ENCODE measurements at places on chromosomes 7 and 10.
A peak's percentile ranks its signal among the peaks of the same experiment; 100 is the strongest.

DNA sequence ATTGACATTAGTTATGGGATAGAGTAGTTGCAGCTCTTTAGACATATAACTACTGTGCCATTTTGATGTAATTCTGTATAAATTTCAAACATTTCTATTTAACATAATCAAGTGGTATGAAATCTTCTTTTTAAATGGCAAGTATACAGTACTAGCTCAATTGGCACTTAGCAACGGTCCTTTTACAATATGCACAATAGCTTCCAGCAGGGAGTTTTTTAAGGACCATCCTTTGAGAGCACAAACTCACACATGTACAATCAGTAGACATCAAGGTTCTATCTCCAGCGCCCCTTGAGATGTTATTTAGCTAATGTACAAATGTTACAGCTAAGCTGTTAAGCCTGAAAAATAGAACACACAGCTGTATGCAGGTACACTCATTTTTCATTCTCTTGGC, 480.7 kb downstream of the TFEC start:
- DNase-seq, result no peak

DNA sequence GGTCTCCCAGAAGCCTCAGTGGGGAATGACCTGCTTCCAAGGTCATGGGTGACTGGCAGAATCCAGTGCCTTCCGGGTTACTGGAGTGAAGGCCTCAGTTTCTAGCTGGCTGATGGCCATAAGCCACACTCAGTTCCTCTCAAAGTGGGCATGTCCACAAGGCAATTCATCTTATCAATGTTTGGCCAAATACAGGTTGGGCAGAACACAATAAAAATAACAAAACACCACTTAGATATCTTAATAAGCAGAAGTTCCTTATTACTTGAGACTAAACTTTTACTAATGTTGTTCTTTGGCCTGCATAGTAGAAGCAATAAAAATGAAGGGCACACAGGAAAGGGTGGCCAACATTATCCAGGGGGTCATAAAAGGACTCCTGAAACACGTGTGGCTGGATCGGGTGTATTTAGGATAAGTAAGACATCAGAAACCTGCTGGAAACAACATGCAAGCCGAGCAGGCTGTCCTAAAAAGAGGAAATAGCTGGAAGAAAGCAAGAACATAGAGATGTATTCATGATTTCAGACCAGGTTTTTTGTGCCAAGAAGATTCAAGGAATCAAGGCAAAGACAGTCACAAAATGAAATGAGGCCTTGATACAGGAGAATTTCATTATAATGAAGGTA, 19.6 kb upstream of the AKR1C2 start:
- peak; percentile 71 for DNase-seq

DNA sequence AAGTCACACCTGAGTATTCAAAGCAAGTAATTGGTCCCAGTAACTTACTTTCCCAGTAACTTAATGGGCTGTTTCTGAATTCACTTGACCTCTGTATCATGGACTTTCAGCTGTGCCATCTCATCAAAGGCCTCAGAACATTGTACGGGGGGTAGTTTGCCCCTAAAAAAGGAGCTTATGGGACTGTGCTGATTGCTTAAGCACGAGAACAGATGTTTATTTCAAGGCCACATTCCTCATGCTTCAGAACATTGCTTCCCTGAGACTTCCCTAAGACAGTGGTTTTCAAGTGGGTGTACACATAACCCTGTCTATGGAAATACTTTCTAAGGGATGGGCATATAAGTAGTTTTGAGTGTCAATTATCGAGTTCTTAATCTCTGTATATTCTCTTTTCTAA, 26.8 kb downstream of the CALCR start:
- DNase-seq, result no peak

GRCh38 chr7:43565786-43566185, 17.1 kb upstream of the STK17A start:
- no peak for DNase-seq

GRCh38 chr10:95739056-95739455, 16.9 kb upstream of the ENTPD1 start:
- no peak for DNase-seq

DNA sequence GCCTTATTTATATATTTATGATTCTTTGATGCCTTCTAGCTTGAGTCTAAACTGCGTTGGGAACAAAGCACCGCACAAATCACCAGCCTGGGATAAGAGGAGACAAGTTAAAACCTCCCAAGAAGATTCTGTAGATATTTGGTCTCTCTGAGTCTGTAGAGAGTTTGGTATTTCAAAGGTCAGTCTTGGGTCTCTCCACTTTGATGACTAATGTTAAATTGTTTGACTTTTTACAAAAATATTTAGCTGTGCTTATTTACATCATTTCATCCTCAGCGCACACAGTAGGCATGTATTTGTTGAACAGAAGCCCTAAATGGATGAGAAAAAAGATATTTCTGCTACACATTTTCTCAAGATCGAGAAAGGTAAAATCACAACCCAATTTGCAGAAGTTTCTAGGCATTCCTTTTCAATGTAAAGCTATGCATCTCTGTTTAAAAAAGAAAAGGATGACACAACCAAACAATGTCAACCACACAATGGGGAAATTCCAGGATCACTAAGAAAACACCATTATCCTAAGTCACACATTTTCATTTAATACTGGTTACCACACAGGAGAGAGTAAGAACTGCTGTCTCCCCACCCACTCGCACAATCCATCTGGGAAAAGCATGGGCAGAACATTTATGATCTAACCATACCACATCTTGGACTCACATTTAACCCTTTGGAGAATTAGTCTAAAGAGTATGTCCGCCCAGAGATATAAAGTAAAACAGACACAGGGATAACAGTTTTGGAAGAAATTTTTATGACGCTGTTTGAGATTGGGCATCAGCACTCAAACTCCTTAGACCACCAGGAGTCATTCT, 4.4 kb downstream of the CDK6 start:
- DNase-seq, result peak; percentile 21

GRCh38 chr7:18896343-18896975, 221.0 kb downstream of the TWIST1 start:
- DNase-seq, result no peak

DNA sequence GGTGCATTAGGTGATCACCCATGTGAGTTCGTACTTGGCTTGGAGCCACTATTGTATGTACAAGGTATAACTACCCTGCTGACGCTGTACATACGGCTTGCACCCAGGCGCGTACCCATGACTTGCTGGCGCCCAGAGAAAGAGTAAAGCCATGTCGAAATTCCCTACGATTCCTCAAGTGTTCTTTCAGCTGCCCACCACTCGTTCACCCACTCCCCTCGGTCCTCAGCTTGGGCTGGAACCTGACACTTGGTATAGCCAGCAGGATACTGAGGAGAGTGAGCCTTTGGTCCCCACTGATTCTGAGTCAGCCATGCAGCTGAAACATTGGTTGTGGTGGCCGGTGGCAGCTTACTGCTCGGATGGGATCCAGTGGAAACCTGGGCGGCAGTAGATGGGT, 241.5 kb downstream of the CACNA2D1 start:
- no peak for DNase-seq

DNA sequence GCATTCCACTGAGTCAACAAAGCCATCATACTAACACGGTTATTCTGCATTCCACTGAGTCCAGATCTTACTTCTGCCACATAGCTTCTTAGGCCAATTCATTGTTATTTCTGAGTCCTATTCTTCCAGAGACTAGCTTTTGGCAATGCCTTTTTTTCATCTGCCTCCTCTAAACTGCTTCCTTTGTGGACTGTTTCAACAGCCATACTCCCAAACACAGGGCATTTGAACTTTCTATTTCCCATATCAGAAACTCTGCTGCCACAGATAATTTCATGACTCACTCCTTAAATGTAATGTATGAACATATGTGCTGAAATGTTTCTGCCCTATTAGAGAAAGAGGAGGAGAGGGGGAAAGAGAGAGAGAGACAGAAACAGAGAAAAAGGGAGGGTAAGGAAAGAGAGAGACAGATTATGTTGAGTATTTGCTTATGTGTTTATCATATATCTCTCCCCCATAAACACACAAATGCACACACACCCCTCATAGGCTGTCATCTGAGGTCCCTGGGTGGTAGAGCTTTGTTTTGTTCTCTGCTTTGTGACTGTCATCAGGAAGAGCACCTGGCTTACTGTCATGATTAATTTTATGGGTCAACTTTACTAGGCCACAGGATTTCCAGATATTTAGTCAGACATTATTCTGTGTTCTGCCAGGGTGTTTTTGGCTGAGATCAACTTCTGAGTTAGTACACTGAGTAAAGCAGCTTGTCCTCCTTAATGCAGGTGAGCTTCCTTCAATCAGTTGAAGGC, 308.0 kb upstream of the KCND2 start:
- DNase-seq, result no peak

GRCh38 chr10:77456414-77456813, 181.2 kb downstream of the KCNMA1 start:
- DNase-seq, result peak; percentile 48

DNA sequence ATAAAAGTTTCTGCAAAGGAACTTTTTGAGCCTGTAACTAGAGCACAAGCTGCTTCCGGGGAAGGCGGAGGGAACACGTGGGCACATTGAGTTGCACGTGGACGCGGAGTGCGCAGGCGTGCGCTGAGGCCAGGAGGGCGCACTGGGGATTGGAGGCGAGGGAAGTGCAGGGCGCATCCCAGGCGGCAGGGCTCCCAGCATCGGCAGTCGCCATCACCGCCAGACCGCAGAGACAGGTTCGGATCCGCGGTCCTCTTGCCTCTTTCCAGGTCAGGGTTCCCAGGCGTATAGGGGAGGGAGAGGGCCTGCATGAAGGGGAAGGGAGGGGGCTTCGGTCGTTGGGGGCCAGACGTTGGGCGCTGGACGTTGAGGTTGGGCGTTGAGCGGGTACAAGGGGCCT, at the start of gene TDRD1:
Gene TDRD1 (plus strand): TSS at position 206 of the 400 bp plus-strand sequence. CDS start 8,479 bp downstream, outside the sequence.
- no peak for DNase-seq
